Activated T-helper 1 cell treated with anti-CD3 and anti-CD28 coated beads, Interleukin-2, amount 50 U/mL, for 16 hours (primary cell): ENCODE measurements at places on chromosomes 4 and X.

- no peak for DNase-seq
Observed at GRCh38 chr4:186939226-186939625, 215.6 kb upstream of the FAT1 start.

GRCh38 chr4:14652522-14652921 lies 349.8 kb upstream of the CPEB2 start:
- DNase-seq: no peak

- DNase-seq: no peak
Observed at GRCh38 chrX:47605024-47605423, 14.6 kb downstream of the SYN1 start.

DNA sequence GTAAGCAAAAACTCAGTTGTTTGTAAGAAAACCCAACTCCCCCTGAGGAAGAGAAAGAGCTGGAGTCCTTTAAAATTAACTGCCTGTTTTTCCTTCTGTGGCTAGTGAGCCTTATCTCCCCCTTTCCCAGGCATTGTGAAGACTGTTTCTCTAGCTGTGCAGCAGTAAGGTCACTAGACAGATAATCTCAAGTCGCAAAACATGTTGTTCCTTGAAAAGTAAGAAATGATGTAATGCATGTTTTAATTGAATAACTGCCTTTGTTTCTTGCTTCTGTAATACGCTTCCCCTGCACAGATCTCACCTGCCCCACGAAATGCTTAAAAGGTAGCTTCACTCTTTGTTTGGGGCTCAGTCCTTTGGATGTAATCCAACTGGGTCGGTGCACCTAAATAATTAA lies 5.8 kb upstream of the GAGE12J start:
- no peak for DNase-seq

DNA sequence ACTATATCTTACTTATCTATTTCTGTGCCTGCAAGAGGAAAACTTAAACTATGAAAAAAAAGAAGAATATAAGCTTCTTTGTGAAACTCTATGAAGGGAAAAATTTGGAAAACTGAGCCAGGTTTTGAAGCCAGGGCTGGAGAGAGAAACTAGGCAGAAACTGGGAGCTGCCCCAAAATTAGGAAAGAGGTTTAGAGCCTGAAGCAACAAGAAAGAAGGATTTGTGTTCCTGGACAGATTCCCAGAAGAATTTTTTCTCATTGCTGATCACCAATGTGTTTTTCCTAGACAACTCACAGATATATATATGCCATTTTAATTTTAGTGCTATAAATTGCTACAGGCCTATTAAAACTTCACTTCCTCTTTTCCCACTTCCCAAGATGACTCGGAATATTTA lies 245.0 kb upstream of the GEMIN8 start:
- no peak for DNase-seq

DNA sequence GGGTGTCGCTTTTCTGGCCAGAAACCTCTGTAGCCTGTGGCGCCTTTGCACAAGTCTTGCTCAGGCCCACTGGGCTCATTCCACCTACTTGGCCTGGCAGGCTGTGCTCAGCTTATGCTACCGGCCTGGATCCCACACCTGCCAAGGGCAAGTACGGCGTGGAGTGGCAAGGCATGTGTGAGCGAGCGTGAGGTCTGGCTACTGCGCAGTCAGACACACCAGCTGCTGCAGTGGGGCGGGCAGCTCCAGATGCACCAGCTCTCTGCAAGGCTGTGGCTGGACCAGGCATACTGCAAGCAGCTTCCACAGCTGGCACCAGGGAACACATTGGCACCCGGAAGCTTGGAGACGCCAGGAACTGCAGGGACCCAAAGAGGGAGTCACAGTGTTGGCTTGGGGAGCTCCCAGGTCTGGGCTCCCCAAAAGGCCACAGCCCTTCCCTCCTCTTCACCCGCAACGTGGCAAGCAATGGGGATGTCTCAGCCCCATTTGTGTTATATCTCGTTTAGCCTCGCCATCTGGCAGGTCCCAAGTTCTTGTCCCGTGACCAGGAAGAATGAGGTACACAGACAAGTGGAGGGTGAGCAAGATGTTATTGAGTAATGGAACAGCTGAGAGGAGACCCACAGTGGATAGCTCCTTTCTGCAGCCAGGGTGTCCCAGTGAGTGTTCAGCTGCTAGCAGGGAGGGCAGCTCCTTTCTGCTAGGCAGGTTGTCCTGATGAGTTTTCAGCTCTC lies 3.8 kb upstream of the FBXW7 start:
- no peak for DNase-seq

- DNase-seq: no peak
Observed at GRCh38 chr4:4496592-4497372, 45.1 kb downstream of the STX18 start.

DNA sequence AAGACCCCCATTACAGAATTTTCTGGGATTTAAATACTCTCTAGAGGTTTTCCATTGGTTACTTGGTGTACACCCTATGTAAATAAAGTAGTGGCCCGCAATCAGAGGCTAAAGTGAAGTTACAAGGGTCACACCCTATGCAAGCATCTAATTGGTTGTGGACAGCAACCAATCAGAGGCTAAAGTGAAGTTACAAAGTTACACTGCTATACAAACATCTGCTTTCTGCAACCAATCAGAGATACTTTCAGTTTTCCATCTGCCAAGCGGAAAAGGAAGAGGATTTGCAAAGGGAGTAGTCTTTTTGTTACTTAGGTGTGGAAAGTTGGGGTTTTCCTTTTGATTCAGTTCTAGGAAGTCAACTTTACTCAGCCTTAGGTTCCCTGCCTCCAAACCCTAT lies 2.0 kb upstream of the ATRX start:
- DNase-seq: no peak

GRCh38 chr4:1561286-1561990 lies 122.7 kb downstream of the FAM53A start:
- DNase-seq: no peak

DNA sequence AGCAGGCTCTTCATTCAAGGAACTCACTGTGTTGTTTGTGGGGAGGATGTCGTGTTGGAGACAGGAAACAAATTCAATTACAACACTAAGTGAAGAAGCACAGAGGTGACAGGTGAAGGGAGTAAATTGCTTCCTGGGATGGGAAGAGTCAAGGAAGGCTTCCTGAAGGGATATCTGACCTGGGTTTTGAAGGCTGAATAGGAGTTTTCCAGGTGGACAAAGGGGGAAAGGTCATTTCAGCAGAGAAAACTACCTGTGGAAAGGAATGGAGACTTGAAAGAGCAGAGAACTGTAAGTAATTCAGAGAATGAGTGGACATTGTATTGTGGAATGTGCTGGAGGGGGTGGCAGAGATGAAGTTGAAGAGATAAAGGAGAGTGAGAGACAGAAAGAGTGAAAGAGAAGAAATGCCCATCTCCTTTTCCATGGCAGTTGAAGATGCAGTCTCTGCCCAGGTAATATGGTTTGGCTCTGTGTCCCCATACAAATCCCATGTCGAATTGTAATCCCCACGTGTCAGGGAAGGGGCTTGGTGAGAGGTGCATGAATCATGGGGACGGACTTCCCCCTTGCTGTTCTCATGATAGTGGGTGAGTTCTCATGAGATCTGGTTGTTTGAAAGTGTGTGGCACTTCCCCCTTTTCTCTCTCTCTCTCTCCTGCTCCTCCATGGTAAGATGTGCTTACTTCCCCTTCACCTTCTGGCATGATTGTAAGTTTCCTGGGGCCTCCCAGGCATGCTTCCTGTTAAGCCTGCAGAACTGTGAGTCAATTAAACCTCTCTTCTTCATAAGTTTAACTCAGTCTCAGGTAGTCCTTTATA lies 205.7 kb upstream of the BCOR start:
- no peak for DNase-seq

GRCh38 chr4:52423967-52424366 lies 235.1 kb downstream of the USP46 start:
- DNase-seq: no peak

GRCh38 chr4:5433196-5433595 lies 275.2 kb downstream of the EVC2 start:
- no peak for DNase-seq

DNA sequence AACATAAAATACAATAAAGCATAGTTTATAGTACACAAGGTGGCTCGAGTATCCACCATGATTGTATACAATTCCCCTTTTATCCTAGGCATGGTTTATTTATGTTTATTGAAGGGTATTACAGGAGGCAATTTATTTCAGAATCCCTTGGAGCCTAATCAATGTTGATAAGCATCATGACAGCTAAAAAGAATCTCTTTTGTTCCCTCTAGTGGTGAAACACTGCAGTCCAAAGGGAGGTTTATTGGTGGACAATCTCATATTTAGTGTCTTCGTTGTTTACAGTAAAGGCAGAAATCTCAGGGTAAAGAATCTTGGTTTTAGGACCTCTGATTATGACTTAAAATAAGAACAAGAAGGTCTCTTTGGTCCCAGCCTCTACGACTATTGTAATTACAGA lies 1712.5 kb downstream of the C4orf33 start:
- DNase-seq: no peak

DNA sequence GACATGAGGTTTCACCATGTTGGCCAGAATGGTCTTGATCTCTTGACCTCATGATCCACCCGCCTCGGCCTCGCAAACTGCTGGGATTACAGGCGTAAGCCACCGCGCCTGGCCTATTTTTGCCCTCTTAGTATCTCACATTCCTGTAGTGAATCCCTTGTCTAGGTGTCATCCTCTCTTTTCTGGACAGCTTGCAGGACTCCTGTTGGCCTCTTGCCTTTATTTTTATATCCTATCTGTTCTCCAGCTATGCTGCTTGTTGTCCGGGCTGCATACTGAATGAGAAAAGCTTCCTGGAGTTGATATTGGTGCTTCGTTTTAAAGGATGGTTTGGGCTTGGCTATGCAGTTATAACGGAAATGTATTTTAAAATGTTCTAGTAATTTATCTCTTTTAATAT lies 148.6 kb downstream of the TLL1 start:
- no peak for DNase-seq

GRCh38 chr4:2949782-2950125 lies 13.5 kb downstream of the NOP14 start:
- no peak for DNase-seq
